Fibroblast of the aortic adventitia (primary cell): ENCODE measurements at places on chromosomes 5 and 9.
A peak's percentile ranks its signal among the peaks of the same experiment; 100 is the strongest.

- DNase-seq: no peak
These were observed 226.3 kb downstream of the DMRT2 start for GRCh38 chr9:1276474-1276873.

DNA sequence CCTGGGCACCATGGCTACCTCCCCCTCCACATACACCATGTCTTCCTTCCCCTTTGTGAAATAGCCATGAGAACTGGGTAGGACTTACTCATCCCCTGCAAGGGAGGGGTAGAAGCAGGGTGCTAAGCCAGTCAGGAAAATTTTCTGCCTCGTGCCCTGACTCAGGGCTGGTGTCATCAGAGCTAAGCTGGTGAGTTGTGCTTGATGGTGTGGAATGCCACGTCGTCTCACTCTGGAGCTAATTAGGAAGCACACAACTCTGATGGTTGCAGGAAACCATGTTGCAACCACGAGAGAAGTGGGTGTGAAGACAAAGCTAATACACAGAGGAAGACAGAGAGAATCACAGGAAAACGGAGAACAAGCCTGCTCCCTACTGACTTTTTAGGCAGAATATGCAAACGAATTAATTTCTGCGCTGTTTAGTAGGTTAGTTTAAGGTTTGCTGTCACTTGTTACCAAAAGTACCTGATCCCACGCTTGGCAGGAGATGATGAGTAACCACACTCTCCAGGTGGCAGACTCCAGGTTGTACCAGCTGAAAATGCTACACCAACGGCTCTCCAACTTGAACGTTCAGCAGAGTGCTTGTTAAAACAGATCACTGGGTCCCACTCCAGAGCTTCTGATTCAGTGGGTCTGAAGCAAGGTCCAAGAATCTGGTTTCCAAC is 54.5 kb downstream of the STK10 start:
- peak; percentile 82 for DNase-seq

- DNase-seq: no peak
These were observed 37.9 kb downstream of the TENT4A start for GRCh38 chr5:6750951-6751685.

DNA sequence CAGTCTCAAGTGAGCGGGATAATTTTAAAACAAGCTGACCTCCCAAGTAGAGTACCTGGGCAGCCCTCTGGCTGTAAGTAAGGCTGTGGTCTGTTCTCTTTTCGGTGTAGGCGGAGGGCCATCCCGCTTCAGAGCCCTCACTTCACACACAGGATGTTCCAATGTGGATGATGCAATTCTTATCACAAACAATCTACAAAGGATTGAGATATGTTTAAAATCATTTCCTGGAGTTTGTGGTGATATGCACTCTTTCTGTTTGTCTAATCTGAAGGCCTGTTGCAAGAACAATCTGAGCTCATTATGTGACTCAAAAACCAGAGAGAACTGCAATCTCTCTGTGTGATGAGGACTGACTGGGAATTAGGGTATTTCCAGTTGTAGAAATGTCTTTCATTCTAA is 42.5 kb downstream of the ITGA2 start:
- DNase-seq: peak; percentile 94

- no peak for DNase-seq
These were observed 33.9 kb upstream of the FAM120A start for GRCh38 chr9:93417538-93417937.

DNA sequence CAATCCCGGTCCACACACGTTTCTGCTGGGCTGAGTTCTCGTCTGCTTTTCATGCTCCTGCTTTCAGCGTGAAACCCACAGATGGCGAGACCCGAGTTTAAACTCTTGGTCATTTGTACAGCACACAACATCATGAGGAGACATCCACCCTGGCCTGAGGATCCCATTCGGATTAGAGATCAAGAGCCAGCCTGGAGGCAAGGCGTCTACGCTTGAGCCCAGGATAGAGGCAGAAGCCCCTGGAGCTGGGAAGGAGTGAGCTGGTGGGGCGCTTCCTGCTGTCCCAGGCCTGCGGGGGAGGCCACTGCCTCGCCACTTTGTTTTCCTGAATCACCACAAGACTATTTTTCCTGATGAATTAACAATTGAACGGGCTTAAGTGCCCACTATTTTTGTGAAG is 281.9 kb upstream of the IRX4 start:
- no peak for DNase-seq

GRCh38 chr5:107817951-107818350 is 147.2 kb upstream of the EFNA5 start:
- DNase-seq: no peak
